Stimulated activated CD4-positive, alpha-beta T cell treated with anti-CD3 and anti-CD28 coated beads, Interleukin-12 subunit alpha, Interleukin-12 subunit beta, amount 100 ng/mL, for 24 hours (primary cell): ENCODE measurements at places on chromosomes 6 and 20.

- DNase-seq: no peak
These were observed 29.0 kb upstream of the ELOVL5 start for GRCh38 chr6:53377793-53378192.

DNA sequence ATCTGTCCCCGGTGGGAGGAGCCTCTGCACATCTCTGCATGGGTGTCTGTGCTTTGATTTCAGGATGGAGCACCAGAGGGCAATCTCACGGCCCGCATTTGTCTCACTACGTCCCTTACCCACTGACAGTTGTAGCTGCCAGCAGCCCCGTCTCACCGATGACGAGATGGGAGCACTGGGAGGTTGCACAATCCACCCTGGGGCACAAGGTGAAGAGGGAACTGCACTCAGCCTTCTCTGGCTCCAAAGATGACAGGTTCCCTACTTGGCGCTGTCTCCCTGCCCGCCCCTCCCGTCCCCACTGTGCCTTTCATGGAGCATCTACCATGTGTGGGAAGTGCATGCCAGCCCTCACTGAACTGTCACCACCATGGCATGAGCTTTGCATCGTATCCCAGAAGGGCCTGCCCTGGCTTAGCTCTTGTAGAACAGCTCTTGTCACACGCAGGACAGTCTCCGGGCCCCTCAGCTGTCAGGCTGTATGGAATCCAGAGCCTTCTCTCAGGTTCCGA, 99.9 kb upstream of the PMEPA1 start:
- DNase-seq: no peak

- no peak for DNase-seq
These were observed 357.5 kb downstream of the LAMA2 start for GRCh38 chr6:129240492-129240853.

- DNase-seq: no peak
These were observed 168.2 kb upstream of the CST7 start for GRCh38 chr20:24780674-24781417.

DNA sequence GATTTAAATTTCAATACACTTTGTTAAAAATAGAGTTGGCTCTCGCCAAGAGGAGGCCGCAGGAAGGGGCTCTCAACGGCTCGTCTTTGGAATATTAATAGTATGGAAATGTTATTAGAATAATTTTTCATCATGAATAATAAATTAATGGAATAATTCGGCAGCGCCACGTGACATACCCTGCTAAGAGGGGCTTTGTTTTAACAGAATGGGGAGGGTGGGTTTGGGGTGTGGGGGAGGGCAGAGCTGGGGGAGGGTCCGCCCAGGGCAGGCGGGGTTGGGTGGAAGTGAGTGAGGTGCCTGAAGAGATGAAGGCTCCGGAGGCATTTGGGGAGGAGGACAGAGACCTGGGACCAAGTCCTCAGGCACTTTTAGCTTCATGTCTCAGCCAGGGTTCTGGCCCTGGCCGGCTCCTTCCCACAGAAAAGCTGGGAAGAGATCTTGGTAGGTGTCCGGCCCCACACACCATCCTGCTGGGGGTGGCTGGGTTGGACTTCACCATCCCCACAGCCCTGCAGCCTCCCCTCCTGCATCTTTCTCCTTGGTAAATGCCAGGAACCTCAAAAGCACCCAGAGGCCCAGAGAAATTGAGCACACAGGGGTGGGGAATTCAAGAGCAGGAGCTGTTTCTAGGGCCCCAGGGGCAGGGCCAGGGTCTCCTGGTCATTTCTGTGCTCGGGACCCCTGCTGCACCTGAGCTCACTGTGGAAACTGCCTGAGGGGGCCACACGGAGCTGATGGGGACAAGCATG, 93.6 kb upstream of the BHLHE23 start:
- no peak for DNase-seq

DNA sequence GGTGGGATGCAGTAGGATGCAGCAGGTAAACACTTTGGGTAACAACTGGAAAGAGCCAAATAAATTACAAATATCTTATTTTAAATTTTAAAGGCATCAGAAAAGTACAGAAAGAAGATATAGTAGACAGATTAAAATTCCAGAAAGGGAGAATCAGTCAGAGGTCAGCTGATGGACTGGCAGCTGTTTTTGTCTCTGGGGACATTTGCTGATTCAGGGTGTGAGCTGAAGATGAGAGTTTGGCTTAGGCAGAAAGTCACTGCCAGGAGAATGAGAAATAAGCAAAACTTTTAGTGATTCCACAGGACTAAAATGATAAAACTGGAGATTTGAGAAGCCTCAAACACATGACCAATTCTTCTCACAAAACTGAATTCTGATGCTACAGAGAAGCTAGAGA, 39.5 kb downstream of the AHI1 start:
- no peak for DNase-seq

GRCh38 chr6:108254433-108255410, 6.1 kb downstream of the SNX3 start:
- no peak for DNase-seq

GRCh38 chr6:113742342-113742741, 114.8 kb upstream of the MARCKS start:
- DNase-seq: no peak

DNA sequence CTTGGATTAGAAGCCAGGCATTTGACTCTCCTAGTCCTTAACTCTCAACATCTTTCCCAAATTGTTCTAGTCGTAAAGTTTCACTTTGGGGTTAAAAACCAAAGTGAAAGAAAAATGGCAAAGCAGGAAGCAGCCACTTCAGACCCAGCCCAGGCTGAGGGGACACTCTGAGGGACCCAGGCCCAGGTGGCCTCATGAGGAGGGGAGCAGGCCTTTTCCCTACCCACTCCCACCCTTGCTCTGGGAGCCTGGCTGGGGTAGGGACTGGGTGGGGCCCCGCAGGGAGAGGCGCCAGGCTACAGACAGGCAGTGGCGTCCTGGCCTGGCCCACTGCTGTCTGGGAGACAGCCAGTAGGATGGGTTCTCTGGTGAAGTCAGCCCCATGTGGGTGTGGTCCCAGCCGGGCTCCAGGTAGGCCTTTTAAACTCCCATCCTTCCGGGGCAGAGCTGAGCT, 68.7 kb upstream of the MYL9 start:
- no peak for DNase-seq

DNA sequence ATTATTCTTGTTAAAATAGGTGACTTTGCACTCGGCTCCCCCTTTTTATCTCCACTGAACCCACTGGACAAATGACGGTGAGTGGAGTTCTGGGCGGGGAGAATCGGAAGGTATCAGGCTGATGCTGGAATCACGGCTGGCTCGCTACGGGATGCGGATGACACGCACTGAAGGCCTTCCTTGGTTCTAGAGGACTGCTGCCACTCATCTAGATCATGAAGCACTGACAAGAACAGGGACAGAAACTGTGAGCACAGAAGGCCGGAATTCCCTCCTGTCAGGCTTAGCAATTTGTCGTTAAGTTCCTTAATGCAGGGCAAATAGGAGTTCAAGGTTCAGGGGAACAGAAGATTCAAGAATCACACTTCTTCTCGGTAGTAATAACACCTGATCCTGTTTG, 89.9 kb upstream of the MPC1 start:
- DNase-seq: no peak

DNA sequence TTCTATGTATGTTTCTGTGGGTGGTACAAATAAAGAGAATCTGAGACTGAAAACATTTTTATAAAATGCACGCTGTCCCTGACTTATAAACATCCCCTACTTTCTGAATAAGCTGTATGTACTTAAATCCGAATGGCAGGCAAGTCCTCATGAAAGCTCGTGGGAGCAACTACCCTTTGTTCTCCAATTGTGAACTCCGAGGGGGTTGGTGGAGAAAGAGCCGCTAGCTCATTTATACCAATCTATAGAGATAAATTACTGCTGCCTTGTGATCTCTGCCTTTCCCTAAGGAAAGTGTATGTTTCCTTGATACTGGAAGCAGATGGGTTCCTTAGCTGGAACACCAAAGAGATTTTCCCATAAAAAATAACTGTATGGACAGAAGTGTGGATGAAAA, 84.5 kb downstream of the GJA10 start:
- DNase-seq: no peak

DNA sequence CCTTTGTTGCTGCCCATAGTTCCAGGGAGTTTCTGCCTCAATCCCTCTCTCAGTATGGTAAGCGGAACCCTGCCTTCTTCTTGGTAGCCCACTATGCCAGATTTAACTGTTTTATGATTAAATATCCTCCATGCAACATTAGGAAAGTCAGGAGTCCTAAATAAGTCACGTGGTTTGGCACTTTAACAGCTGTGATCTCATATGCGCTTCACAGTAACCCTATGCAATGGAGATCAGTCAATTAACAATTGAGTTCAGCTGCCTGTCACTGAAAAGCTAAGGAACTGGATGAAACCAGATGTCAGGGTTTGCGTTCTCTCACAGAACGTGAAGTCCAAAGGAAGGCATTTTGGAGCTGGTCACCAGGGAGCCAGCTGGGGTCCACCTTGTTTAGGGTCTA, 81.6 kb downstream of the PSMB1 start:
- DNase-seq: no peak

- DNase-seq: no peak
These were observed 54.1 kb upstream of the PDE7B start for GRCh38 chr6:135797361-135797760.

DNA sequence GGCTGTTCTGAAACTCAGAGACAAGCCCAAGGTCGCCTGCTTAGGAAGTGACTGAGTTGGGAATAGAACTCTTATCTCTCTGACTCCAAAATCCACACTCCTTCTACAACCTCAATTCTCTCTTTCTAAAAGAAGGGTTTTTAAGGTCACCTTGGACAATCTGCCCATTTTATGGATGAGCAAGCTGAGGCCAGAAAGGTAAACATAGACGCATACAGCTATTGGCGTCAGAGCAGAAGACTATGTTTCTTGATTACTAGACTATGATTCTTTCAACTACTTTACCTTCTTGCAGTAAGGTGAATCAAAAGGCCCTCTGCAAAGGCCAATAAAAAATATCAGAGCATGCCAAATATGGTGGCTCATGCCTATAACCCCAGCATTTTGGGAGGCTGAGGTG, 276.6 kb downstream of the CLIC5 start:
- no peak for DNase-seq

DNA sequence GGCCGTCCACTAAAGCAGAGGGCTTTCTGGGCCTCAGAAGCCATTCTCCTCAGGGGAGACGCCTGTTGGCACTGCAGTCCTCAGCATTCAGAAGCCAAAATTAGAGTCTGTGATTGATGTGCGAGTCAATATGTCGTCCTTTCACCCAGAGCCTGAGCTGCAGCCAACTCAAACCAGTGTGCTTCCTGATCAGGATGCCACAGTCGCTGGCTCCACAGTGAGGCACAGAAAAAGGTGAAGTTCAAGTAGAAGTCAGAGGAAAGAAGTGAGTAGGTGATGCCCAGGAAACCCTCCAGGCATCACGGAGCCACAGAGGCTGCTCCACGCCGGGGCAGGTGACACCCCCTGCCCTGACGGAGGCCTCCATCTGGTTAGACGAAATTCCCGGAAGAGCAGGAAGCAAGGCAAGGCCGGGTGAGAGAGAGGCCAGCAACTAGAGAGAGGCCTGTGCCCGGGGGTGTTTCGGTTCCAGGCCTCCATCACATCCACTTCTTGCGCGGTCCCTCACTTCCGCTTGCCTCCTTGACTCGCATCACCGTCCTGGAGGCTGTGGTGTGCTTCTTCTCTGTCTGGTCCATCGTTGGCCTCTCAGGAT, 177.7 kb upstream of the SNX9 start:
- no peak for DNase-seq

- DNase-seq: no peak
These were observed 52.2 kb downstream of the TOP1 start for GRCh38 chr20:41080866-41081265.

DNA sequence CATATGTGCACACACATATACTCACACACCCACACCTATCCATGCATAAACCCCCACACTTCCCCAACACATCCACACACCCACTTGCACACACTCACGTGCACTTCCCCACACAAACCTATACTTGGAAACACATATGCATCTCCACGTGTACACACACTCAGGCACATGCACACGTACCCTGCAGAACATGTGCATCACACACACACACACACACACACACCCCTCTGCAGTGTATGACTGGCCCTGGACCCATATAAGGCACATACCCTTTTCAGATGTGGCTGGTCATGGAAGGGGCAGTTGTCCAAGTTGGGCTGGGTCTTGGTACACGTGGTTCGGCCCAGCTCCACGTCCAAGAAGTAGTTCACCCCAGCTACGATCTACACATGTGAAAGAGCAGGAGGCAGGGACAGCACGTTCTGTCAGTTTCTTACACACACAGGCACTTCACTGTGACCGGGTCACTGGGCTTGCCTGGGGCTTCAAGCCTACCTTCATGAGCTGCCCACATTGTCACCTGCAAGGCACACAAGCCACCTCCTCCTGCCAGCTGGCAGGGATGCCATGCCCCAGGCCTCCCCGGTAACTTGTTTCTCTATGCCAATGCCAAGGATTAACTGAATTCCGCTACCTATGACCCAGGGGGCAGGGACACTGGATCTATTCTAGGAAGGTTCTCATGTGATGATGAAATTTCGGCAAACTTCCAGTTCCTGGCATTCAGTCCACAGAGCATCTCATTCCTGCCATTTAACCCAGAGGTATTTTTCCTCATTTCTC, 2.6 kb downstream of the CST3 start:
- no peak for DNase-seq

- no peak for DNase-seq
These were observed at the start of gene NRSN1 for GRCh38 chr6:24125980-24126379. Gene NRSN1, plus strand, starts transcription at chr6:24126215. Its CDS starts 8,113 bp downstream, at chr6:24134328.

GRCh38 chr20:41393705-41394066, 27.1 kb upstream of the EMILIN3 start:
- DNase-seq: no peak

DNA sequence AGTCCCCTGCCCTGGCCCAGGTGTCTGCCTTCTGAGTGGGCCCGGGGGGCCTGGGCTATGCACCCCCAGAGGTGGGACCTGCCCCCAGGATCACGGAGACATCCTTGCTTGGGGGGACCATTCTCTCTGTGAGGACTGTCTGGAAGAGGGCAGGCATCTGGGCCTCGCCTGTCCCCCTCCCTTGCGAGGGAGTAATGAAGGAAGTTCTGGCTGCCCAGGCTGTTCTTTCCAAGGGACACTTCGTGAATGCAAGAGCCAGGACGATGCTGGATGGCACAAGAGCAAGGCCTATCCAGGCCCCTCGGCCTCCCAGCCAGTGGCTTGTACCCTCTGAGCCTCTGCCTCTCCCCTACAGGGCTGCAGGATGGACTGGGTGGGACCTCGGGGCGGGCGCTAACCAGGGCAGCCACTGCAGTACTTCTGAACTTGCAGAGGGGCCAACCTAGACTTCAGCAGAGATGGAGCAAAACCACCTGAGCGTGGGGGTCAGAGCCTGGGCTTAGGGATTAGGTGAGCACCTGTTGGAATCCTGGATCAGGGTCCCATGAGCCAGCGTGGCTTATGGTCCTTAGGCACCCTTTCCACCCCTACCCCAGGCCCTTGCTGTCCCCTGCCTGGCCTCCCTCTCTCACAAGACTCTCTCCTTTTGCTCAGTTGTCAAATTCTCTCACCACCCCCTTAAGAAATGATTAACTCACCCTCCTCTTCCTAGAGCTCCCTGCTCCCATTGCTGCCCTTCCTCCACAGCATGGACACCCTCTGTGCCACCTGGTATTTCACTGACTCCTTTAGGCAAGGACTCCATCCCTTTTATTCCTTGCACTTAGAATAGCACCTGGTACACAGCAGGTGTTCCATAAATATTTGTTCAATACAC, 53.2 kb downstream of the CTCFL start:
- DNase-seq: no peak

GRCh38 chr6:23087471-23087870, 518.1 kb downstream of the HDGFL1 start:
- no peak for DNase-seq

- DNase-seq: no peak
These were observed 108.7 kb upstream of the LRFN2 start for GRCh38 chr6:40695750-40696415.

- no peak for DNase-seq
These were observed 17.9 kb downstream of the CARMIL1 start for GRCh38 chr6:25297039-25297441.
